Epithelial cell of umbilical artery (primary cell): ENCODE measurements at places on chromosomes 12 and 14. TPM values are rescaled to one million over a fixed set of nuclear protein-coding genes. Genes with fewer than 3 reads are reported as not detected.

The NTS gene
- total RNA-seq = under 0.01 and 0.15 TPM in 2 replicates

The LRRC10 gene
- total RNA-seq = not detected in 2 replicates

The ACOT6 gene
- total RNA-seq = 0.30 TPM in 1 of 2 replicates, not detected in the other

The ATG101 gene
- 89.5 and 90.6 TPM in 2 replicates for total RNA-seq

The MYH7 gene
- not detected in 2 replicates for total RNA-seq
